Stimulated activated CD8-positive, alpha-beta memory T cell treated with anti-CD3 and anti-CD28 coated beads, Interleukin-4, amount 100 ng/mL, for 48 hours (primary cell): ENCODE measurements at places on chromosomes 2 and 18.

DNA sequence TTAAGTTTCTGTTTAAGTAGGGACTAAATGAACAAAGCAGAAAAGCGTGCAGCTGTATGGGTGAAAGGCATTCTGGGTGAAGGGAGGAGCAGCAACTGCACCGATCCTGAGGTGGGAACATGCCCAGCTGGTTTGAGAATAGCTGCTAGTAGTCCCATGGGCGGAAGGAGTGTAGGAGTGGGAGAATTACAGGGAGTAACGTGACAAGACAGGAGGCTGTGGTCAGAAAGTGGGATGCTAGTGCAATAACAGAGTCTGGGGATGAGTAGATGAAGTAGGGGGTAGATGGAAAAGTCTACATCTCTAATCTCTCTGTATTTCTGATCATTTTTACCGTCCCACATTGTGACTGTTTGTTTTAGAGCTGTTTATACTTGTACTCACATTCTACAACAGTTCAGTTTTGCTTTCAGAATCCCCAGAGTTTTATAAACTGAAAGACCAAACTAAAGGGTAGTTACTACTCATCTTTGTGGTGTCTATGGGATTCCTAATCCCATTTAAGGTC lies 118.9 kb downstream of the LCLAT1 start:
- no peak for DNase-seq

GRCh38 chr18:21398121-21398520 lies 156.1 kb downstream of the GREB1L start:
- DNase-seq = no peak

DNA sequence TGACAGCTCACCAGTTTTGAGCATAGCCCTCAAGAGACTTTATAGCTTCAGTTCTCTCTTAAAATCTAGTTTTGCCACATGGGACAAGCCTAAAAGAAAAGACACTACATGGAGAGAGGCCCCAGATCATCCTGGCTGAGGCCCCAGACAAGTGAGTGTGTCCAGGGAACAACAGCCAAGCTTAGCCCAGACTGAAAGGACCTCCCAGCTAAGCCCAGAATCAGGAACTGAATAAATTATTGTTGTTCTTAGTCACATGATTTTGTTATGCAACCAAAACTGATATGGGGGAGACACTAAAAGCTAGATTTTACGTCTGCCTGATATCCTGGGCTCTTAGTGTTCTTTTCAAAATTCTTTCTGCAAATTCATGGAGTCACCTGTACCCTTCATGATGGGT lies 29.3 kb upstream of the LBH start:
- no peak for DNase-seq

GRCh38 chr2:127320067-127320466 lies 26.1 kb upstream of the ERCC3 start:
- DNase-seq = no peak

DNA sequence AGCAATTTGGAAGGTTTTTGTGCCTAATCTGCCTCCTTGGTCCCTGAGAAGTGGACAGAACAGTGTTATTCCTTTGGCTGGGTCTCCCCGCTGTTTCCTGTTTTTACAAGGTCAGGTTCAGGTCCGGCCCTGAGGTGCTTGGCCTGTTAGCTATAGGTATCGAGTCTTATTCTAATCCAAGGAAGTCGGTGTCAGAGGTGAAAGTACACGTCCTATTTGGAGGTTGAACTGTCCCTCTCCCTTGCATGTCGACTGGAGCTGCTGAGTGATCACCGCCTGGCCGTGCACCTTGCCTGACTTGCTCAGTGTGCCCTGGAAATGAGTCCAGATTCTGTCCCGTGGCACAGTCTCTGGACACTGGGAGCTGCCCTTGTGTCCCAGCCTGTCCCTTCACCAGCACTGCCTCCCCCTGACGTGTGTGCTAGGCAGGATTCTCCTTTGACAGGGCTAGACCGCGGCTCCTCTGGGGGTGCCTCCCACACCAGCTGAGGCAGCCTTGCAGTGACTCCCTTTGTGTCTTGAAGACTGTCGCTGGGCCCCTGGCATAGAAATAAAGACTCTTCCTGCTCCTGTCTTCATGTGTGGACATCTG lies 65.7 kb upstream of the RBM44 start:
- no peak for DNase-seq

DNA sequence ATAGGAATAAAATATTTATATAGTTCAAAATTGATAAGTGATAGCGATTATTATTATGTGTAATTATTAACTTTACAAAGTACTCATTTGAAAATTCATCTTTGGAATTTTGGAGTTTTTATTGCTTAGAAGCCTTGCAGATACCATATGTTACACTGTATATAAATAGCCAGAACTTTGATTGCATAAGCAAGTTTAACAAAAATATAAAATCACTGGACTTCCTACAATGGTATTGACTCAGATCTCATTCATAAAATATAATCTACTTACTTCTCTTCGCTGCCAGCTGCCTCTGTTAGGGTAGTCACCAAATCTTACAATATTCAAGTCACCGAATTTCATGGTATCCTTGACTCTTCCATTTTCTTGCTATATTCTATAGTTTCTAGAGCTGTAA lies 22.5 kb downstream of the KLHL14 start:
- DNase-seq = no peak
